ENCODE measurements at places on chromosomes 7 and 10. TPM values are rescaled to one million over a fixed set of nuclear protein-coding genes. Genes with fewer than 3 reads are reported as not detected.

The TDRD1 gene
- 0.45 TPM for total RNA-seq

The PDE6C gene
- not detected for total RNA-seq

The TAX1BP1 gene
- total RNA-seq, result 65.3 TPM

The GPR146 gene
- 2.7 TPM for total RNA-seq

The DYDC2 gene
- total RNA-seq, result 1.2 TPM

The ASAH2 gene
- total RNA-seq, result 1.5 TPM

The GNGT1 gene
- total RNA-seq, result not detected

The CYP2E1 gene
- 16.0 TPM for total RNA-seq

The EGR2 gene
- total RNA-seq, result 0.18 TPM

The SLC18A3 gene
- total RNA-seq, result 3.4 TPM

The AGR2 gene
- 1.9 TPM for total RNA-seq

The UTF1 gene
- not detected for total RNA-seq

The SPAM1 gene
- not detected for total RNA-seq

The MMP21 gene
- 0.09 TPM for total RNA-seq

The ELAPOR2 gene
- 41.9 TPM for total RNA-seq

The HMX2 gene
- not detected for total RNA-seq

The NCF1 gene
- total RNA-seq, result 0.18 TPM

The HOXA7 gene
- total RNA-seq, result not detected

The GSTO2 gene
- total RNA-seq, result 2.2 TPM

The EXOC4 gene
- total RNA-seq, result 106 TPM

The ZNF117 gene
- total RNA-seq, result 52.9 TPM

The BAMBI gene
- total RNA-seq, result 4.1 TPM

The PAXIP1 gene
- total RNA-seq, result 20.5 TPM

The CCZ1 gene
- total RNA-seq, result 56.8 TPM

The FAM25A gene
- not detected for total RNA-seq

The PIK3CG gene
- 1.9 TPM for total RNA-seq

All from cerebellum (tissue), 4 donors.